ENCODE measurements at places on chromosomes 4 and X.

DNA sequence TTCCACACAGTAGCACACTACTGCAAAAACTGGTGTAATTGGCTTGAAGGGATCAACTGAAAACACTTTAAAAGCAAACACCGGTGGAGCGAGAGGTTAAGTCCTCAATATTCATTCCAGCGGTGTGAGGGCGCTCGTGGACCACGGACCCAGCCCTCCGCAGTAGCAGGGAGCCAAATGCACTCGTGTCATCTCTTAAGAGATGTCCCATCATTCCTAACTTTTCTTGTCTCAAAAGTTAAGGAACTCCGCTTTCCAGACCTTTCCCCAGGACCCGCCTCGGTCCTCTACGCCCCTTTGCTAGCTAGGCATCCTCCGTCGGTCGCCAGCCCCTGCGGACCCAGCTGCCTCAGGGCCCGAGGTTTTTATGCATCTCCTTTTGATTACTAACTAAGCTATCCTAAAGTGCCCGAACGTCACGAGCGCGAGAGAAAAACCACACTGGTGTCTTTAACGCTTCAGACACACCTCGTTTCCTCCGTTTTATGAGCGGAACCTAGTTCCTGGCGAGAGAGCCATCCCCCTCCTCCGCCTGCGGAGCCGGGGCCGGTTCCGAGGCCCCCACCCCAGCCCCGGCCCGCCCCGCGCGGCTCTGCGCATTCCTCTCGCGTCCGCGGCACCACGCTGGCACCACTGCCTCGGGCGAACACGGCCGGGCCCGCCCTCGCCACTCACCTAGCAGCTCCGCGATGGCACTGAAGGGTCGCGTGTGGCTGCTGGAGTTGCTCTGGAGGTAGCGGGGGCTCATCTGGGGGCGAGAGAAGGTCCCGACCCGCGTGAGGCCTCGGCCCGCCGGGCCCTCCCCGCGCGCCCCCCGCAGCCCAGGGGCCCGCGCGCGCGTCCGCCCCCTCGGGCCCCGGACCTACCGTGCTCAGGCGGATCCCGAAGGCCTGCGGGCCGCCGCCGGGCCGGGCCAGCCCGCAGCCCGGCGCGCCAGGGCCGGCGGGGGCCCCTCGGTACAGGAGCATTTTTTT lies 723 bp downstream of the MORC4 start:
- peak; percentile 53 for DNase-seq

GRCh38 chr4:108168671-108169523 lies at the start of gene LEF1:
Gene LEF1 (minus strand): TSS chr4:108168932. CDS start chr4:108167767, 1,165 bp downstream.
- DNase-seq, result peak; percentile 82

DNA sequence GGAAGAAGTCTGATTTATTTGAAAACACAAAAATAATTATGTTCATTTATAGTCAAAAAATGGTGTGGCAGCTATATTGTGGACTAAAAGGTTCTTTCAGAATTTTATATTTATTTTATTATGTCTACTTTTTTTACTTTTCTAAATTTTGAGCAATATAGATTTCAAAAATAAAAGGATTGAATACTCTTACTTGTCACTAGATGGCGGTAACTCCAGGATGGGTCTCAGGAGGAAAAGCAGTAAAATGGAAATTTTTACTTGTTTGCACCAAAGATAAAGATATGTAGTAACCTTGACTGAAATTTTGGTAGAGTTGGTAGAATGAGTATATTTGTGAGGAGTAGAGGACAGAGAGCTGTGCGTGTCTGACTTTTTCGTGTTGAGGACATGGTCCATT lies 14.5 kb upstream of the DACH2 start:
- peak; percentile 16 for DNase-seq

DNA sequence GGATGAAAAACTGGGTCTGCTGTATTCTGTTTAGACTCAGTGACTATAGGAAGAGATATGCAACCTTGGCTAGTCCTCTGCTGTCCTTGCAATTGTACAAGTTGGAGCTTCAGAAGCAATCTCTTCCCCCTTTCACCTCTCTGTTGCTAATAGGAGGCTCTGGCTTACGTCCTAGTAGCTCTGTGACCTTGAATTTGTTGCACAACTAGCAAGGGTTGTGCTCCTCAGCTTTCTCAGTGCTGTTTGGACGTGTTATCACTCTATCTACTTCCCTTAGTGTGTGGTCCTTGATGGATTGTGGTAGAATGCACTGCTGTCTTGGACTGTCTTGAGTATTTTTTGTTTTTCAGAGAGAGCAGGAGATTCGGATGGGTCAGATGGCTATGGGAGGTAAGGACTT lies 3.4 kb upstream of the ITGB1BP2 start:
- no peak for DNase-seq

DNA sequence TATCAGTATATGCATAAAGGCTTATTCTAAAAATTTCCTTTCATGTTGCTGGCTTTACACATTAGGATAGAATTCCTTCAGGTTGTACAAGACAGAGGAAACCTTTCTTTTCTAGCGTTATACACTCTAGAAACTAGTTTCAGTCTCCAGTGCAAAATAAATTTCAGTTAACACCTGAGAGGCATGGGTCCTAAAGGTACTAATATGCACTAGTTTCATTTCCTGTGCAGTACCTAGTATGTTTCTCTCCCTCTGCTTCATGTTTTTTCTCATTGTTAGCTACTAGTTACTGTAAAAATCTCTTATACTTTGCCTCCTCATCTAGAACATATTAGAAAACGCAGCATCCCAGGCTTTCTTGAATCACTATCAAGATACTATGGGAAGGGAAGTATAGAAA lies 54.0 kb downstream of the SNX25 start:
- DNase-seq, result no peak

DNA sequence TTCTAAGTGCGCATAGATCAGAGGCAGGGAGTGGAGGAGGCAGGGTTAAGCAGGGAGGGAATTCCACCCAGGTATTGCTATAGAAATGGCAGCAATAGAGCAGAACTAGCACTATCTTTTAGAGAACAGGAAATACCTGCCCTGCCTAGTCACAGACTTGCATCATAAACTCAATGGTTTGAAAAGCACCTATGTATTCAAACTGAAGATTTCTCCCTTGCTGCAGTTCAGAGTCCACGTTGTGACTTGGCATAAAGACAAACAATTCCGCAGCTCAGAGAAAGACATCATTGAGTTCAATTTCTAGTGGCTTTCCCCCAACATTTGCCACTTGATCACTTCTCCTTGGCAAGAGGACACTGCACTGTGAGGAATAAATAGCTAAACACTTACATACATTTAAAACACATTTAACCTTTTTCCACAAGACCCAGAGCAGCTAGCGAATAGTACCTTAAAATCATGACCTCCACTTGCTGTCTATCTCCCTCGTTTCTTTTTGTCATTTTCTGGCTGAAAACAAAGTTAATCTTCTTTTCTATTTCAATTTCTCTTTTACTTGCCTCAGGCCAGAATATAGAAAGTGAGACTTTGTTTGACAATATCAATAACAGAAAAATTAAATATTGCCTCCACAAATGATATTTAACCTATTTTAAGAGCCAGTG lies 42.4 kb downstream of the SLC7A11 start:
- DNase-seq, result no peak

GRCh38 chrX:46381630-46382029 lies 163.6 kb downstream of the ZNF674 start:
- DNase-seq, result peak; percentile 51

DNA sequence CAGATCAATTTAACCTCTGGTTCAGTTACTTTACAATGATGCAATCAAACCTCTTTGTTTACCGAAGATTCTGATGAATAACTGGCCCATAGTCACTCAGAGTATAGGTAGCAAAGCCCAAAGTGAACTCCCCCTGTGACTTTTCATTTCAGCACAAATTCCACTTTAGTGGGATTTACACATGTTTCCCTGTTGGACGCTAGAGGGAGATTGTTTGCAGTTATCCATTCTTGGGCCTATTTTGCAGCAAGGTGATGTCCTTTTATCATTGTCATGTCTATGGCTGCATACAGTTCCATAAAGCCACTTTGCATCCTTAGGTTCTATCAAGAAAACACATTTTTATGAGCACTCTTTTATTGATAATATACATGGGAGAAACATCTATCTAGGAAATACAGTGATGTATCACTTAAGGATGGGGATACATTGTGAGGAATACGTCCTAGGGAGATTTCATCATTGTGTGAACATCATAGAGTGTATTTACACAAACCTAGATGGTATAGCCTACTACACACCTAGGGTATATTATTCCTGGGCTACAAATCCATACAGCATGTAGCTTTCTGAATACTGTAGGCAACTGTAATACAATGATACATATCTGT lies 14.5 kb upstream of the DKK2 start:
- peak; percentile 42 for DNase-seq

GRCh38 chrX:153723351-153724251 lies 586 bp downstream of the BCAP31 start:
- DNase-seq, result peak; percentile 73

DNA sequence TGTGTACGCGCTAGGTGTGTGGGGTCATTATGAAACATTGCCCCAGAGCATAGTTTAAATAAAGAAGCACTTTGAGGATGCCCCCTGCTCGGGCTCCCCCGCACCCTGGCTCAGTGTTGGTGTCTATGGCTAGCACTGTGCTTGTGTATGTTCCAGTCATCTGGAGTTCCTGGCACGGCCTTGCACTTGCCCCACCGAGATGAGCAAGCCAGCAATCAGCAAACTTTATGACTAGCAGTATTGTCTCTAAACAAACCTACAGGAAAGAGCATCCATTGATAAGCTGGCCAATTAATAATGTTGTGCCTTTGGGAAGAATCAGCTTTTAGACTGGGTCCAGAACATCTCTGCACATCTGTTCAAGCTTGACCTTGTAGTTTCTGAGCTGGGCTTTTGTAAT lies 707 bp upstream of the SHROOM4 start:
- DNase-seq, result no peak

GRCh38 chrX:152635941-152636340 lies 1.8 kb upstream of the GABRQ start:
- peak; percentile 27 for DNase-seq

- DNase-seq, result no peak
Observed at GRCh38 chr4:95215043-95215442, 333.7 kb downstream of the UNC5C start.

- DNase-seq, result no peak
Observed at GRCh38 chr4:185259719-185260118, 50.3 kb downstream of the SNX25 start.

- DNase-seq, result no peak
Observed at GRCh38 chrX:124540474-124540873, 194.1 kb downstream of the SH2D1A start.

DNA sequence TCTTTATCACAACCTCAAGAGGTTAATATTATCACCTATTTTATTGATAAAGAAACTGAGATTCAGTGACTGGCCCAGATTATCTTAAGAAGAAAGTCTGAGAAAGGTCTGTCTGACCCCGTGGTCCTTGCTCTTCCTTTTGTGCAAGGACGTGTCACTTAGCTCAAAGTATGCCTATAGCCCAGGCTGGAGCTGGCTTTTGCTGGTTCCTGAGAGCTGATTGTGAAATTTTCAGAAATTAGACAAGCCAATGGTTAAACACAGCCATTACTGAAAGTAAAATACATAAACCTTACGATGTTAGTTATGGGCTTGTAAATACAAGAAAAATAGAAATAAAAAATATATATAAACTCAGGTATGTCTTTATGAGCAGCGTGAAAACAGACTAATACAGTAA lies 70.1 kb downstream of the CHRNA9 start:
- no peak for DNase-seq

- no peak for DNase-seq
Observed at GRCh38 chrX:39508300-39508692, 589.5 kb downstream of the BCOR start.

GRCh38 chr4:150656891-150657290 lies 74.9 kb downstream of the MAB21L2 start:
- no peak for DNase-seq

DNA sequence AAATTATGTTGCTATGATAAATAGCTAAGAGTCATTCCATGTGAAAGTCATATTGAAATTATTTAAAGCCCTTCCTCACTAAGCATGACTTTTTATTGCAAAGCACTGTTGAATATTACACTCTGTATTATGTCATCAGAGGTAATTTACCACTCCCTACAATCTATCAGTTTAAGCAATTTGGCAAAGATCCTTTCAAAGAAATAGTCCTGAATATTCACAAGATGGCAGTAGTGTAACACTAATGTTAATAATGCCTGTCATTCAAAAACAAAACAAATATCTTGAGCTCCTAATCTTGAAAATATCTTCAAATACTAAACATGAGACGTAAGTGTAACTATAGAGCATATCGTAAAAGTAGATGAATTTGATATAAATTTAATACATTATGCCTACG lies 208.6 kb upstream of the TECRL start:
- DNase-seq, result peak; percentile 13
